ENCODE measurements at places on chromosomes 2 and 18.

GRCh38 chr2:126979039-126980003 is 80.6 kb downstream of the TEX51 start:
- DNase-seq: no peak

DNA sequence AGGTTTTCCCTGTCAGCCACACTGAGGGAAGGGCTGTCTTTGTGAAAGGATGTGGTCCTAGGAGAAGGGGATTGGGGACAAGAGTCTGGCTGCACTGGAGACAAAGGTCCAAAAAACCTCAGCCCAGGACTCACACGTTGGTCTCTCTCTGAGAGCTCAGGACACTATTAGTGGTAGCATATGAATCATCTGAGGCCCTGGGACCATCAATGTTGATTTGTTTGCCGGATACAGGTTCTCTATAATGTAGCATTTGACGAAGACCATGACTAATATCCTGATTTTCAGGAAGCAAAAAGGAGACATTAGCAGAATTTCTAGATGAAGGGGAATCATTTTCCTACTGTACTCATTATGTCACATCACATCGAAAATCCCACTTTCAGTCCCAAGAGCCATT is 22.2 kb upstream of the DNAH6 start:
- DNase-seq: no peak

GRCh38 chr2:237345891-237346640 is 67.9 kb downstream of the COL6A3 start:
- DNase-seq: no peak

GRCh38 chr2:174856447-174856846 is 92.2 kb upstream of the CHRNA1 start:
- no peak for DNase-seq

- DNase-seq: peak; percentile 47
Observed at GRCh38 chr2:52539026-52539970, 1228.3 kb upstream of the CHAC2 start.

DNA sequence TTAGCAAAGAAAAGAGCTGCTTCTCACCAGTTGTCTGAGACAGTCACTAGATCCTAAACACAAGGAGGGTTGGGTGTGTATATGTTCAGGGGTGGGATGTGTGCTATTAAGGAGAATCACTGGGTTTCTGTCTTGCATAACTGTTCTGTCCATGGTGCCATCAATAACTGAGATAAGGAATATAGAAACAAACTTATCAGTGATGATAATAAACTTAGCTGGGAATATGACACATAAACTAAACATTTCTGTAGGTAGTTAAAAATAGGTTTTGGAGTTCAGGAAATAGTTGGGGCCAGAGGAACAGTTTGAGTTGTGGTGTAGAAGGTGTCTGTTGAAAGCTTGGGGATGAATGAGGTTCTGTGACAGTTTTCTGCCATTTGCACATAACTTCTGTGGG is 17.4 kb downstream of the NAPG start:
- no peak for DNase-seq

- no peak for DNase-seq
Observed at GRCh38 chr2:134078354-134078753, 175.5 kb upstream of the MGAT5 start.

GRCh38 chr2:66582987-66583880 is 148.3 kb downstream of the MEIS1 start:
- DNase-seq: no peak

DNA sequence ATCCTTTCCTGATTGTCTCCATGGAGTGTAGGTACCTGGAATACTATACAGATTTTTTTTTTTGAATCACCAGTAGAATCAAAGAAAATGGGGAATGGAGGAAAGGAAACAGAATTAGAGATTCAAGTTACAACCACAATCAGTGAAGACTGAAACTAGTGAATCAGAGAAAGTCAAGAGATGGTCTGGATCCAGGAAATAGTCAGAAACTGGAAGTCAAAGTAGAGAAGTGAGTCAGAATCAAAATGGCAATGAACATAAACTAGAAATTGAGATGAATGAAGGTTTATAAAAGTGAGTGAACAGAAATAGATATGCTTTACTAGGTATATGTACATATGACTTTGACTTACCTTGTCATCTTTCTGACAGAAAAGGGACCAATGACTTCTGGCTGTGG is 579.0 kb downstream of the PLCL1 start:
- DNase-seq: no peak

GRCh38 chr2:95208106-95208505 is 785 bp downstream of the ZNF892 start:
- DNase-seq: no peak

DNA sequence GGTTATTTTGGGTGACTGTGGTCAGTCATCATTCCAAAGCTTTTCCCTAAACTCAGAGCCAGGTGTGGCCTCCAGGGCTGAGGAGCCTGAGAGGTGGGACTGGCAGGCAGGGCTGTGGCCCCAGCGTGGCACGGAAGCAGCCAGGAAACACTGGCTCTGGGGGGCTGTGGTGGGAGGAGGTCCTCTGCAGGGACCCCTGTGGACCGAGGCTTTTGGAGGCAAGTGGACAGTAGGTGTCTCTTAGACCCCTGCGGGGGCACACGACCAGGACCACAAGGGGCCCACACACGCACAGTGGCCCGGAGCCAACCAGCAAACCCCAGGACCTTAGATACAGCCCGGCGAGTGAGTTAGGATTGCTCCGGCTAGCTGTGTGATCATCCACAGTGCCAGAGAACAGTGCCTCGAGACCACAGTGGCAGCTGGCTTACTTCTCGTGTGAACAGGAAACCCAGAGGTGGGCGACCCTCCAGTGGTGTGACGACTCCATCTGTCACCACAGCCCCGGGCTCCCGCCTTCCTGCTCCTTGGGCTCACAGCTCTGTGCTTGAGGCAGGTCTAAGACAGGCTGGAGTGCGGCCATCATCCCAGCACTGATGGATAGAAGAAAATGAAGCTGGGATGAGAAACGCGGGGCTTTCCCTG is 1.6 kb upstream of the RTP5 start:
- no peak for DNase-seq

- no peak for DNase-seq
Observed at GRCh38 chr2:199197448-199197847, 260.3 kb downstream of the SATB2 start.

GRCh38 chr2:70703900-70704549 is 64.0 kb downstream of the ADD2 start:
- no peak for DNase-seq

- DNase-seq: no peak
Observed at GRCh38 chr18:76953583-76954233, 131.4 kb downstream of the ZNF236 start.

- no peak for DNase-seq
Observed at GRCh38 chr18:79379931-79380815, 15.6 kb upstream of the NFATC1 start.

GRCh38 chr18:78965917-78966792 is 13.5 kb upstream of the SALL3 start:
- DNase-seq: no peak

GRCh38 chr2:236157815-236158498 is 10.2 kb downstream of the GBX2 start:
- no peak for DNase-seq

DNA sequence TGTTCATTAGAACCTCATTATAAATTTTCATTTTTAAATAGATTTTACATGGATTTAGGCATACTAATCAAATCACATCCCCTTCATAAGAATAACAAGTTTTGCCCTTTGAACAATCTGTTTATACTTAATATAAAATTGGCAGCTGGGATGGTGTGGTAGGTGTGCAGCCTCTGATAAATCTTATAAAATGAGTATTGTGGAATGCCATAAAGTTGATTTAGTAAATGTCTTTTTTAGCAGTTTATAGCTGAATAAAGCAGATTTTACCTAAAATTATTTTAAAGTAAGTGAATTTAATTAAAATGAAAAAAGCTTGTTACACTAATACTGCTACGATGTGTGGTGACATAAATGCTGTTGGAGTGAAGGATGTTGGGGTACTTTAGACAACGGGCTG is 35.5 kb downstream of the VAPA start:
- DNase-seq: no peak

- DNase-seq: no peak
Observed at GRCh38 chr2:231176066-231176465, 22.4 kb upstream of the ARMC9 start.

DNA sequence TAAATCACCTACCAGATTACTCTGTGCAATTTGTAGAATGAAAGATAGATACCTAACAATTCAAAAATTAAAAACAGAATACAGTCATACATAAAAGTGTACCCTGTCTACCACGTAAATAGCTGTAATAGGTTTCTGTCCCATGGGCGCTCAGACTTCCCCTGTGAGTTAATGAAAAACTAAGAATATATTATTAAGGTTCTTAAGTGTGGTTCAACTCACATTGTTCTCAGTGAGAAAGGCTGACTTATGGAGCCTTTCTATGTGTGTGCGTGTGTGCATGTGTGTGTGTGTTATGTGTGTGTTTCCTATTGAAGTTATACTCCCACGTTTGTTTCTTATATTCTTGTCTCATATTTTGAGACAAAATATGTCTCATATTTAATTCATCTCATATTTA is 114.6 kb upstream of the CD302 start:
- DNase-seq: no peak

GRCh38 chr2:219803294-219803693 is 175.9 kb downstream of the SLC4A3 start:
- DNase-seq: no peak

GRCh38 chr2:239148495-239149200 is 252.2 kb downstream of the HDAC4 start:
- DNase-seq: no peak

DNA sequence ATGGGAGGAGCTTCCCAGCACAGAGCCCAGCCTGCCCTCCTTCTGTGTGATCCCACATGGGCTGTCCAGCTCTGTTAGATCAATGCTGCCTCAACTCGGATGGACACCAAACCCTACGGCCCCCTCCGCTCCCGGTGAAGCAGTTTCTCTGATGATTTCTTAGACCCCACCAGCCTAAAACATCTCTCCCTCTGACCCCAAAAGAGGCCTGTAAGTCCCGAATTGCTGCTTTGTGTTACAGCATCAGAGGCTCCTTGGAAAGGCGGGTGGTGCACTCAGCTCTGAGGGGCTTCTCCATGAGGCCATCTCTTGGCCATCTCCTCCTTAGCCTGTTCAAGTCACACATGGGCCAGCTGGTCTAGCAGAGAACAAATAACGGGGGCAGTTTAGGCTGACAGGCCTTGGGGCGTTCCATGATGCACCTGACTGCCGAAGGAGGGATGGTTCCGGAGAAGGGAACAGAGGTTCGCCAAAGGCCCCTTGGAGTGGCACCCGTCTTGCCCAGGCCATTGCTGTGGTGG is 240.7 kb downstream of the SH3RF3 start:
- no peak for DNase-seq

DNA sequence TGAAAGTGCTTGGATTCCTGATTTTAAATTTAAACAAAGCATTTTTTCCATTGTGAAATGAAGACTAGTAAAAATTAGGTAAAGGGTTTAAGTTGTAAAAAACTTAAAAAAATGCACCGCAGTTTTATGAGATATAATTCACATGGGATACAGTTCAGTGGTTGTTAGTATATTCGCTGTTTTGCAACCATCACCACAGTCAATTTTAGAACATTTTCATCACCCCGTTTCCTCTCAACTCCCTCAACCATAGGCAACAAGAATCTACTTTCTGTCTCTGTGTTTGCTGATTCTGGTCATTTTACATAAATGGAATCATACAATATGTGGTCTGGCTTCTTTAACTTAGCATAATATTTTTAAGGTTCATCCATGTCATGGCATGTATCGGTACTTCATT is 4.0 kb downstream of the DGKD start:
- no peak for DNase-seq

- no peak for DNase-seq
Observed at GRCh38 chr2:190343536-190344275, at the start of gene INPP1. Gene INPP1 (plus strand): TSS chr2:190343589. CDS start chr2:190360103, 16,514 bp downstream.

GRCh38 chr2:873651-874580 is 76.7 kb upstream of the SNTG2 start:
- no peak for DNase-seq

- no peak for DNase-seq
Observed at GRCh38 chr2:95309599-95309998, 12.5 kb downstream of the KCNIP3 start.

GRCh38 chr2:66034467-66034866 is 400.5 kb upstream of the MEIS1 start:
- no peak for DNase-seq

DNA sequence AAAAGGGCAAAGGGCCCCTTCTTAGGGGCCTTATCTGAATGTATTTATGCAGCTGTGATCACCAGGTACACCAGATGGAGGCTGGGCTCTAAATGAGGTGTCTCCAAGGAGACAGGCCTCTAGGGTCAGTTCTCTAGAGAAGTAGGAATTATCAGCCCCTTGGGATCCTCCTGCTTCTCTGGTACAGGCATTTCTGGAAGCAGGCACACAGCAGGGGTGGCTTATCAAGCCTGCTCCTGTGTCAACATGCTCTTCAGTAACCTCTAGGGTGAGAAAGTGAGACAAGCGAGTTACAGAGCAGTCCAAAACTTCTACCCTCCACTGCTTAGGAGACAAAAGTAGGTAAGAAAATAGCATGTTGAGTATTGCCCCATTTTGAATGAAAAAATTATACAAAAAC is 13.8 kb downstream of the TPGS2 start:
- DNase-seq: no peak

DNA sequence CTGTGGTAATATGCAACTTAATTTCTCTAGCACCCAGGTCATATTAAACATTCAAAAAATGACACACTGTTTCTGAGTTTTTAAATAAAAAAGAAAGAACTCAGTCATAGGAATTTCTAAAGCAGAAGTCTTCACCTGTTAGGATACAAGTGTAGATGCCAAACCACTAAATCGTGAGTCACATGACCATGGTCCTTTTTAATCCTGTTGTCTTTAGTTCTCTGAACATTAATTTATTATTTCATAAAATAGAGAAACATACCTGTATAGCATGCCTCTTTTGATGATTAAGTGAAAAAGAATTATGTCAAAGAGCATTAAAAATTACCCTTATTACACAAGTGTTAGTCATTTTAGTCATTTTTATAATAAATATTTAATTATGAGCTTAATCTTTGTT is 398.8 kb downstream of the CCDC85A start:
- no peak for DNase-seq

- DNase-seq: no peak
Observed at GRCh38 chr2:39821871-39822270, 42.8 kb upstream of the THUMPD2 start.

- DNase-seq: no peak
Observed at GRCh38 chr2:85436836-85437487, 18.4 kb downstream of the SH2D6 start.

- DNase-seq: no peak
Observed at GRCh38 chr2:233823731-233824121, 30.6 kb downstream of the HJURP start.

DNA sequence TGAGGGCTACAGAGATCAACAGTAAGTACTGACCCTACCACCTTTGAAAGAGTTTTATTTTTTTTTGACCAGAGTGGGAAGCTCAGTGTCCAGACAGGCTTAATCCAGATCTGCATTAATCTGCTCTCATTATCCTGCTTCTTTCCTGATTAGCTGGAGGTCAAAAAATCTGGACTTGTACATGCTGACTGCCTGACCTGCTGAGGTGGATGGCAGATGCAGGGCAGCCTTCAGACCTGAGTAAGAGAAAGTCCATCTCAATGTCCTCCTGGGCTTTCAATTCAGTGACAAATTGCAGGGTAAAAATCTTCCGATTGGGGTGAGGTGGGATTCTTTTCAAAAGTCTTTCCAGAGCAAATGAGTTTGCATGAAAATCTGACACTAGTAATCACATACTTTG is 998.8 kb upstream of the PIK3C3 start:
- DNase-seq: no peak

Measured in AG04449 (cell line).